ENCODE measurements at places on chromosomes 7 and 10.

DNA sequence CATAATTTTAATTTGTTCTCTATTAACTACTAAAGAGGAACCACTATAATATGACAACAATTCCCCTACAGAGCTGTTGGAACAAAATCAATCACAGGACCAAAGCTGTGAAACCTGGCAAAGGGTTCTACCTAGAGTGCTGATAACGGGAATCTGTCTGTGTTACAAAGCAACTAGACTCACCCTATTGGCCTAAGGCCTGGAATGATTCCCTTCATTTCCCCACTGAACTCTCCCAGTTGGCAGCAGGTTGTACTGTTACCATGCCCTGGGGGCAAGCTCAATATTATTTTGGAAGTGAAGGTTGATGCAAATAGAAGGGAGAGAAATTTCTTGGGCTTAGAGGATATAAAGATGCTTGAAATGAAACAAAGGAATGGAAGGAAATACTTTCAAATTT, 81.8 kb downstream of the SEMA3A start:
- DNase-seq, result no peak

GRCh38 chr7:18313965-18314364, 181.6 kb upstream of the HDAC9 start:
- peak; percentile 55 for DNase-seq

DNA sequence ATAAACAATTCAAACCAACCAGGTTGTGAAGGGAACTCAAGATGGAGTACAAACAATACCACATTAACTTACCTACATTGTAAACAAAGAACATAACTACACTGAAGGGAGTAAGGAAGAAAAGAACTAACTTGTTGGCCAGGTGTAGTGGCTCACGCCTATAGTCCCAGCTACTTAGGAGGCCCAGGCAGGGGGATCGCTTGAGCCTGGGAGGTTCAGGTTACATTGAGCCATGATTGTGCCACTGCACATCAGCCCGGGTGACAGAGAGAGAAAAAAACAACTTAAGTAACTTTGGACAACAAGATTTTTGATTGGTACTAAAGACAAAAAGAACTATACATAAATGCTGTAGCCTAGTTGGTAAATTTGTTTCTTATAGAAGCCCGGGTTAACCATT, 68.8 kb downstream of the TRIL start:
- no peak for DNase-seq

DNA sequence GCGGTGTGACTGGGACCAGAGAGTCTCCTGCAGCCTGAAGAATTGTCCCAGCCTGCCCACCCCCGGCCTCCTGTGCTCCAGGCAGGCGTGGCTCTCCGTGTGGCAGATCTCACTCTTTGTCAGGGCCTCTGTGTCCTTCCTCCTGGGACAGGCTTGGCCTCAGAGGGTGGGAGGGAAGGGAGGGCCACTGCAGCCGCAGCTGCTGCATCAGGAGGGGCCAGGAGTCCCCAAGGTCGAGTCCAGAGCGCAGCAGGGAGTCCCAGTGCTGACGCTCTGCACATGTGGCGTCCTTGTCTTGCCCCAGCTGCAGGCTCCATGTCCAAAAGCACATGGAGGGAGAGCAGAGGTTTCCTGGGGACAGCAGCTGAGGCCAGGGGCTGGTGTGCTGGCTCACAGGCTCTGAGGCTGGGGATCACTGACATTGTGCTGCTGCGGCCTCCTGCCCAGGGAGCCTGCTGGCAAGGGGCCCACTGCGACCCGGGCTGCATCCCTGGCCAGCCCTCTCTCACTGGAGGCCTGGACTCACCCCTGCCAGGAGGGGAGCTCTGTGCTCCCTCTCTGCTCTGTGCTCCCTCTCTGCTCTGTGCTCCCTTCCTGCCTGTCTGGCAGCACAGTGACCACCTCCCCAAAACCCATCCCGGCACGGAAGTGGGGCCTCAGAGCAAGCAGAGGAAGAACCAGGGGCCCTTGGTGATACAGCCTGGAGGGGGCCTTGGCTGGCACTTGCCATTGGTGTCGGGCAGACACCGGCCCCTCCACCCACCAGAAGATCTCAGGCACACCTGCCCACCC, 114.6 kb upstream of the RET start:
- DNase-seq, result peak; percentile 48

GRCh38 chr7:1572111-1572822, 2.4 kb upstream of the PSMG3 start:
- DNase-seq, result no peak

- DNase-seq, result no peak
Measured at GRCh38 chr10:119339109-119339508, 131.7 kb downstream of the GRK5 start.

- no peak for DNase-seq
Measured at GRCh38 chr7:70455925-70456324, 676.0 kb upstream of the GALNT17 start.

GRCh38 chr7:48011323-48011722, 17.6 kb downstream of the SUN3 start:
- no peak for DNase-seq

DNA sequence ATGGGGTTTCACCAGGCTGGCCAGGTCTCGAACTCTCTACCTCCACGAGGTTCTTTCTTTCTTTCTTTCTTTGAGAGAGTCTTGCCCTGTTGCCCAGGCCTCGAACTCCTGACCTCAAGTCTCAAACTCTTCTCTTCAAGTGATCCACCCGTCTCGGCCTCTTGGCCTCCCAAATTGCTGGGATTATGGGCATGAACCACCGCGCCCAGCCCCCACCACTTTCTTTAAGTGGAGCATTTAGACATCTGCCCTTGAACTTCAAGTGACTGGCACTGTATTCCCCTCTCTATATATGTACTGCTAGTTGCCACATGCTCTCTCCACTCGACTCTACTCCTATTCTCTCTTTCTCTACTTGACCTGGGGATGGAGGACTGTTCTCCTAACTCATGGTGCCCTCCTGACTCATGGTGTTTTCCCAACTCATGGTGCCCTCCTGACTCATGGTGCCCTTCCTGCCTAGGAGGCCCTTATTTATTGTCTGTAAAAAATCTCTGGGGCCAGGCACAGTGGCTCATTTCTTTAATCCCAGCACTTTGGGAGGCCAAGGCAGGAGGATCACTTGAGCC, 19.3 kb upstream of the ACHE start:
- no peak for DNase-seq

- no peak for DNase-seq
Measured at GRCh38 chr7:90777465-90777864, 181.3 kb downstream of the CDK14 start.

GRCh38 chr10:36188461-36188860, 546.4 kb upstream of the FZD8 start:
- DNase-seq, result no peak

GRCh38 chr10:114042895-114043531, 653 bp upstream of the ADRB1 start:
- DNase-seq, result peak; percentile 79

DNA sequence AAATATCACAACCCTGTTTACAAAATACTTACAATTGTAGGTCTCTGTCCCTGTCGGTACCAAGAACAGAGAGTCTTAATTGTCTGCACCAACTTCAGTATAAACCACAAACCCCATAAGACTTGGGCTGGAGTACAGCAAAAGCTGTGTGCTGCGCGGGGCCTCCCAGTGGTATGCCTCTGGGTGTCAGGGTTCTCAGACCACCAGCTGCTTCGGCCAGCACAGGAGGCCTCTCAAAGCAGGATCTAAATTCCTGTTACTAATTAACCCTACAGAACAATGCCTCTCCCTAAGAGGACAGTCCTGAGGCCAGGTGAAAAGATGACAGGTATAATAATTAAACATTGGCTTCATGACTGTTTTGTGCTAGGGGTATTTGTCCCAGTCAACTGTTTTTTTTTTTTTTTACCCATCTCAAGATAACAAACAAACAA, 957 bp upstream of the SVIL start:
- peak; percentile 93 for DNase-seq

DNA sequence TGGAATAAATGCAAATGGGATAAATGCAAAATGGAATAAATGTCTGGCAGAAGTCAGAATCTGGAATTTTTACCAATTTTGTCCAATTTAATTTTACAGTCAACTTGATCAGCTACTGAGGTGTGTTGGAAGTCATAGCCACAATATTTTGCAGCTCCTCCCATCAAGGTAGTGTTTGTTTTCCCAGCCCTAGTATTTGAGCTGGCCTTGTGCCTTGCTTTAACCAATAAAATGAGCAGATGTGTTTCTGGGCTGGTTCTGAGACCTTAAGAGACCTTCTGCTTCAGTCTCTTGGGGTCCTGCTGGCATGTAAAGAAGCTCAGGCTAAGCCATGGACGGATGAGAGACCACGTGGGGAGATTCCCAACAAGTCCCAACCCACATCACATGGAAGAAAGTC, 42.7 kb upstream of the RSBN1L start:
- DNase-seq, result no peak

DNA sequence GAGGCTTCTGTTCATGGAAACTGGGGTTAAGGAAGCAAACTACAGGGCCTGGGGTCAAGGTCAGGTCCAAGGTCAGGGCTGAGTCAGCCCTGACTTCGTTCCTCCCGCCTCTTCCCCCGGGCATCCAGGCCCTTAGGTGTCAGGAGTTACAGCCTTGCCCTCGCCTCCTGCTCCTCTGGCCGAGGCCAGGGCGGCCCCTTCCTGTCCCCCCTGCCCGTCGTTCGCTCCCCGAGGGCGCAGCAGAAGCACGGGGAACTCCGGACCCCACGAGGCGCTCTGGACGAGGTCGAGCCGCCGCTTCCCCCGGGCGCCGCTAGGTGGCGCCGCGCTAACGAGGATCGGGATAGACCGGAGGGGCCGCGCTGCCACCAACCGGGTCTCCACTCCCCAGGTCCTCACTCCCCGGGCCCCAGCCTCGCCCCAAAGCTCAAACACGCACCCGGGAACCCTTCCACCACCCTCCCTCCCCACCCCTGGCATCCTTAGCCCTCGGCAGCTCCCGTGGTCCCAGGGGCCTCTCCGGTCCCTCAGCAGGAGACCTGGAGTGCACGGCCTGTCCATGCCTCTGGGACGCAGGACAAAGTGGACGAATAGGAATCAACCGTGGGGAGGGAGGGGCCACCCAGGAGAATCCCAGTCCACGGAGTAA, 59.2 kb upstream of the MYL10 start:
- peak; percentile 83 for DNase-seq

DNA sequence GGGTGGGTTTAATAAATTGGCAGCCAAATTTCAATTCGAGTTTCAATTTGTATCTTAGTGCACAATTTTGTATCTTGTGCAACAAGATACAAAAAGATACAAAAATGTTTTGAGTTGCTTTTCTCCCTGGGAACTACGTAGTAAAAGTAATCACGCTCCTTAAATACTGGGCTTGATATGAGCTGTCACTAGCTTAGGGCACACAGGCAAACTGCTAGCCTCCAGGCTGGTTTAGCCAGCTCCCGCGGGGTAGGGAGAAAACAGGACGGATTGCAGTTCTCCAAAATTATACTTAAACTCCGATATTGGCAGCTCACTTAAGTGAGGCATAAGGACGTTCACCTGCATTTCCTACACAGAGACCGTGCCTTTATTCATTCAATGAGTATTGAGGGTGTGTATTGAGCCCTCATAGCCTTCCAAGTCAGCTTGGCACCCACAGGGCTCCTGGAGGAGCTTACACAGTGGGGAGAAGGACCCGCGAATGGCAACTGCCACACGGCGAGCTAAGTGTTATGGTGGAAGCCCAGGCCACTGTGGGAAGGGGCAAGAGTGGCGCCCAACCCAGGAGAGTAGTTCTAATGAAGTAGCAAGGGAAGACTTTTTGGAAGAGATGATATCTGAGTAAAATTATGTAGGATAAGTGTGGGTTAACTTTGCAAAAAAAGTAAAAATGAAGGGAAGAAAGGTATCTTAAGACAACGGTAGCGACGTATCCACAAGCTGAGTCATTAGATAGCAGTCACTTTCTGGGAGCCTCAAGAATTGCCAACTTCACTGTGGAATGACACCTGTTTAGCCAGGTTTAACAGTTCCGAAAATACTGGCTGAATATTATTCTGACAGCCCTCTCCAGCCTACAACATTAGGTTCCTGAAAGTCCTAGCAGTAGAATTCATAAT, 1.6 kb upstream of the EPC1 start:
- DNase-seq, result no peak

DNA sequence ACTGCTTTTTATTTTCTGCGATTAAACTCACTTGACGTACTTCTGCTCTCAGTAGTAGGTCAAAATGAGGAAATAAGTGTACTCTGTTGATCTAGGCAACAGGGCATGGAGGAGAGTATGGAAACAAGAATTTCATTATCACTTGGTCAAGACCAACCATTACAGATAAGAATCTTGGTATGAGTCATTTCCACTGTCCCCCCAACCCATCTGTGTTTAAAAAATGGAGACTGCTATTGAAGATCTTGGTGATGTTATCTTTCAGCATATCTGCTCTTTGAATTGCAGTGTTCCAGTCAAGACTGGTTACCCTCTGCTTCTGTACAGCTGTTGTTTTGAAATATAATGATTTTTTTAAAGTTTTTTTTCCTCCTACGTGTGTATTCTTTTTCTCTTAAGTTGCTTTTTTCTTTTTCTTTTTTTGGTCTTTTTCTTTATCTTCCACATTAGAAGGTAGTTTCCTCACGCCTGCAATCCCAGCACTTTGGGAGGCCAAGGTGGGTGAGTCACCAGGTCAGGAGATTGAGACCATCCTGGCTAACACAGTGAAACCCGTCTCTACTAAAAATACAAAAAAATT, 11.7 kb downstream of the STAM start:
- DNase-seq, result peak; percentile 76

- DNase-seq, result no peak
Measured at GRCh38 chr7:134940729-134941128, 45.6 kb upstream of the AGBL3 start.

GRCh38 chr10:19048489-19048888, at the start of gene MALRD1:
TSS of gene MALRD1 (plus strand) at chr10:19048801. CDS start at chr10:19048939, 138 bp downstream.
- no peak for DNase-seq

DNA sequence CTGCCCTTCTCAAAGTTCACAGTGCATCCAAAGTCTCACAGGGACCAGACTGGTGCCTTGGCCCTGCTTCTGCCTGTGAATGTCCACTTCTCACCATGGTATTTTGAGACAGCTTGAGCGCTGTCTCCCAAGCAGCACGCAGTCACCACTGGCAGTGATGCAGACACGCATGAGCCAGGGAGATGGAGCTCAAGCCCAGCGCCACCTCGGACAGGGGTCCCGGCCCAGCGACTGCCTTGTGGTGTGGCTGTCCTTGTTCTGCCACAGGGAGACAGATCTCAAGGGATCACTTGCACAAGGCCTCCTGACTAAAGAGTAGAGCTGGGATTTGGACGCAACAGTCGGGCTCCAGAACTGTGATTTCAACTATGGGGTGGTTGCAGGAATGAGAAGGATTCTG, 92.6 kb upstream of the MBL2 start:
- no peak for DNase-seq

GRCh38 chr10:89330537-89331212, 2.9 kb downstream of the IFIT3 start:
- no peak for DNase-seq

DNA sequence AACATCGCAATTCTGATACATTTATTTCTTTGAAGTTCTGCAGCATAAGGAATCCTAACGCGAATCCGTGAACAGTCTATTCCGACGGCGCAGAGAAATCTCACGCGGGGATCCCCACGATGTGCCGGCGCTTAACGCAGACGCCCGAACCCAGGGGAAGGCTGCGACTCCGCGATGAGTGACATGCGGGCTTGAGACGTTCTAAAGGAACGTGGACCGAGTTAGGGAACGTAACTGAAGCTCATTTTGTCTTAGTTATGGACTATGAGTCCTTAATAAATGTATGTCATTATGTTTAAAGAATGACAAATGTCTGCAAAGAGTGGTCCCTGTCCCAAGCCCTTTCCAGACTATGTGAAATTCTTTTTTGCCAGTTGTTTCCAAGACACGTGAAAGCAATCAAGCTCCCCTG, 995 bp upstream of the PARD3 start:
- no peak for DNase-seq

Data from islet precursor cell (in vitro differentiated cells).